Activated T-cell treated with anti-CD3 and anti-CD28 coated beads, Interleukin-2, amount 50 U/mL, for 72 hours (primary cell): ENCODE measurements at places on chromosomes 12 and 14.

DNA sequence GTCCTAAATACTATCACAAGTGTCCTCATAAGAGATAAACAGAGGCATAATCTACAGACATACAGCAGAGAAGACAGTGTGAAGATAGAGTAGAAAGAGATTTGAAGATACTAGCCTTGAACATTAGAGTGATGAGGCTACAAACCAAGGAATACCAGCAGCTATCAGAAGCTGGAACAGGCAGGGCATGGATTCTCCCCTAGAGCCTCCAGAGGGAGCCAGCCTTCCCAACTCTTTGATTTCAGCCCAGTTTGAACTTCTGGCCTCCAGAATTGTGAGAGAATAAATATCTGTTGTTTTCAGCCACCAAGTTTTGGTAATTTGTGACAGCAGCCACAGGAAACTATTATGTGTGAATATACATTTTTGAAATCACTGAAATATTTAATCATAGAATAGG is 47.2 kb downstream of the CCDC91 start:
- no peak for DNase-seq

DNA sequence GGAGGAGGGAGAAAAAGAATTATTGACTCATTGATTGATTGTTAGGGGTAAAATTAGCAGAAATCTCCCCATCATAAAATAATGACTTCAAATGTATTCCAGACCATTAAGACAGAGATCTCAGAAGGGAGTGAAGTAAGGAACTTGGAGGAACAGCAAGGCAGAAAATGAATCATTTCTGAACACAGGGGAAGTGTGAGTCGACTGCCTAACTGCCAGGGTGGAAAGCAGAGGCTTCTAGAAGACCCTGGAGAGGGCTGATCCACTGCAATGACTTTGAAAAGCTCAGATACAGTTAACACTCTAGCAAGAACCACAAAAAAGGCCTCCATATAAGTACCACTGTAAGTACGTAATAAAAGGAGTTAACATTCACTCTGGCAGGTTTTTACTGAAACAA is 9.7 kb downstream of the GLTP start:
- no peak for DNase-seq

GRCh38 chr14:53534841-53535240 is 381.7 kb upstream of the DDHD1 start:
- no peak for DNase-seq

DNA sequence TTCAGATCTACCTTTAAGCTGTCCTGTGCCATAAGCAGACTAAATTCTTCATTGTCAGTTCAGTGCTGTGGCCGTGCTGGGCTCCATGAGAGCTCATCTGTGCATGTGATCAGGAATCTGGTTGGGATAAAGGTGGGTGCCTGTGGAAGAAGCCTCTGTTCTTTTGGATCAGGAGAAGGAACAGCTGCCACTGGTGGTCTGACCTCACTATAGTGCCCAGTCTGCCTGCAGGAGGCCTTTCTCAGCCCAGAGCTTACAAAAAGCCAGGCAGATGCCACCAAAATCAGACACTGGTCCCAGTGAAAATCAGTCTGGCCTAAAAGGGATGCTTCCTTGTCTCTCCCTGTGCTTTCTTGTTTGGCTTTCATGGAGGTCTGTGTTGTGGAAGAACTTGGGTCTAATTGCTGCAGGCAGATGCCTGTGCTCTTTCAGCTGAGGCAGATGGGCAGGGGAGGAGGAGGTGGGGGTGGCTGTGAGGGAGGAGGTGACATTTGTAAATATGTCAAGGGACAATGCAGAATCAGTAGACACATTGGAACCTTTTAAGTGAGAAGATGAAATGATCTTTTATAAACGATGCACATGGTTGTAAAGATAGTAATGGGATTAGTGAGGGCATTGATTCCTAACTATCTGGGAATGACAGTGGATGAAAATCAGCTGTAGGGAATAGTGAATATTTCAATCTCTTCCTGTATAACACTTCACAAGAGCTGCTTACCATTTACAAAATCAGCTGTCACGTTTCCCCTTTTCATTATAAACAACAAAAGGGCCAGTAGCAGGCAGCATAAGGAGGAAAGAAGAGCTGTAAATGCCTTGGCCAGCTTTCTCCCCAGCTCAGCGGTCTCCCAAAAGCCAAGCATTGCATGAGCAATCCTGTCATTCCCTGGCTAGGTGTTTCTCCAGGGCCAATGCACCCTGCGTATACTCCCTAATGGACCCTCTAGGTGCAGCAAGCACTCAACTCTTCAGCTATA is 44.6 kb downstream of the CACNA2D4 start:
- DNase-seq, result no peak

DNA sequence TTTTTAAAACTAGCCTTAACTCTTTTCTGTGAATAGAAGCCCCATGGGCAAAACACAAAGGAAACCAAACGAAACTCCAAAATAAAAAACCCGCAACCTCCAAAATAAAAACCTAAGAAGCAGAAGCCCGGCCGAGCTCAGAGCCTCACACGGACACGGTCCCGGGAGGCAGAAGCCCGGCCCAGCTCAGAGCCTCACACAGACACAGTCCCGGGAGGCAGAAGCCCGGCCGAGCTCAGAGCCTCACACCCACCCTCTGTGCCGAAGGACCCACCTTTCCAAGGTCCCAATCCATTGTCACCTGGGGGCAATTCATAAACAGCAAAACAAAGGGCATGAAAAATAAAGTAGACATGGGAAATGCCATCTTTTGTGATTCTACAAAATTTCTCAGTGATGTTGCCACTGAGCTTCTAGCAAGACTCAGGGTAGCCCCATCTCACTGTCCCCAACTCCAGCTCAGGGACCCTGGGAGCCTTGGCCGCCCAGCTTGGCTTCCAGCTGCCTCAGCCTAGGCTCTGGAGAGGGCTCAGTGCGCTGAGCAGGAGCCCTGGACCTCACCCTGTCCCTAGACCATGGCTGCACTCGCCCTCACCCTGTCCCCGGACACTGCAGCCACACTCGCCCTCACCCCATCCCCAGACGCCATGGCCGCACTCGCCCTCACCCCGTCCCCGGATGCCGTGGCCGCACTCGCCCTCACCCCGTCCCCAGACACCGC is 82.2 kb downstream of the GALNT9 start:
- DNase-seq, result no peak
